DMS 273 treated with DMSO at 0.1 percent for 48 hours (cell line): ENCODE measurements at places on chromosomes 11 and 22.
A peak's percentile ranks its signal among the peaks of the same experiment; 100 is the strongest.

DNA sequence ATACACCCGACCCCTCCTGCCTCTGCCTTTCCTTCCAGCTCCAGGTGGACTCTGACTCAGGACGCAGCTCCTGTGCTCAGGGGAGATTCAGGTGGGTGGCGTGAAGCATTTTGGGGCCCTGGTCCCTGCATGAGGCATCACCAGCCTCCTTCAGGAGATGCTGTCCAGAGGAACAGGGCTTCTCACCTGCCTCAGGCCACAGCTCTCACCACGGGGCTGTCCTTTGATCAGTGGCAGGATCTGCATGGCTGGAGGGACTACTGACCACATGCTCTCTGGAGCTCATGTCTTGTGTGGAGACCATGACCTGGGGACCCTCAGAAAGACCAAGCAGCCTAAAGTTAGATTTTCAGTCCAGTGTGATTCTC lies 58.8 kb downstream of the GGTLC2 start:
- no peak for DNase-seq

- DNase-seq, result no peak
Observed at GRCh38 chr11:70002433-70002832, 75.7 kb upstream of the ANO1 start.

DNA sequence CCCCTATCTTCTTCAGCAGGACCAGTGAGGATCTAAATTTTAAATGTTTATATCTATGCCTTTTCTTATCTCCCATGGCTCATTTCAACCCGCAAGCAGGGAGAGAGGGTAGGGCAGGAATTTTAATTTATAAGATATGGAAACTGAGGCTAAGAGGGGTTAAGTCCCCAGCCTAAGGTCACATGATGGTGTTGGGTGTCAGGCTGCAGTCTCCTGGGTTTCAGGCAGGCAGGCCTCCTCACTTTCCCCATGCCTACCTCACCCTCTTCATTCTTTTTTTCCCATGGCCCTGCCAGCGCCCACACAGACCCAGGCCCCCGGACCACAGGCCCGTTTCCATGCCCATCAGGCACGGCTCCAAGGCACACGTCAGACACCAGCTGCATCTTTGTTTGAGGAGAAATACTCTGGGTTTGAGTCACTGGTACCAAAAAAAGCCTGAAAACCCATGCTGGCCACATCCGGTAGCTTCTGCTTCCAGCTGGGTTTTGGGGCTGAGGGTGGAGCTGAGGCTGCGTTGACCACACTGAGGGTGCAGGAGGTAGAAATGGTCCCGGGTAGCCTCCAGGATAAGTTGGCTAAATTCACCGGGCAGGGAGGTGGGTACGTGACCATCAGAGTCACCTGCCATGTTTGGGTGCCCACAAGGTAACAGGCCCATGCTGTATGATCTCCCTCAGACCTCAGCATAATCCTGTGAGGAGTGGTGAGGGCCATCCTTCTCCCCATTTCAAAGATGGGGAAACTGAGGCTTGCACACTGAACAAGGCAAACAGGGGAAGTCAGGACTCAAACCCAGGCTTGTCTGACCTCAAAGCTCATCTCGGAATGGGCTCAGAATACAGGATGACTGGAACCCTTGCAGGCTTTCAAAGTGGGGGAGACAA lies 7.5 kb downstream of the CRYBB1 start:
- no peak for DNase-seq

DNA sequence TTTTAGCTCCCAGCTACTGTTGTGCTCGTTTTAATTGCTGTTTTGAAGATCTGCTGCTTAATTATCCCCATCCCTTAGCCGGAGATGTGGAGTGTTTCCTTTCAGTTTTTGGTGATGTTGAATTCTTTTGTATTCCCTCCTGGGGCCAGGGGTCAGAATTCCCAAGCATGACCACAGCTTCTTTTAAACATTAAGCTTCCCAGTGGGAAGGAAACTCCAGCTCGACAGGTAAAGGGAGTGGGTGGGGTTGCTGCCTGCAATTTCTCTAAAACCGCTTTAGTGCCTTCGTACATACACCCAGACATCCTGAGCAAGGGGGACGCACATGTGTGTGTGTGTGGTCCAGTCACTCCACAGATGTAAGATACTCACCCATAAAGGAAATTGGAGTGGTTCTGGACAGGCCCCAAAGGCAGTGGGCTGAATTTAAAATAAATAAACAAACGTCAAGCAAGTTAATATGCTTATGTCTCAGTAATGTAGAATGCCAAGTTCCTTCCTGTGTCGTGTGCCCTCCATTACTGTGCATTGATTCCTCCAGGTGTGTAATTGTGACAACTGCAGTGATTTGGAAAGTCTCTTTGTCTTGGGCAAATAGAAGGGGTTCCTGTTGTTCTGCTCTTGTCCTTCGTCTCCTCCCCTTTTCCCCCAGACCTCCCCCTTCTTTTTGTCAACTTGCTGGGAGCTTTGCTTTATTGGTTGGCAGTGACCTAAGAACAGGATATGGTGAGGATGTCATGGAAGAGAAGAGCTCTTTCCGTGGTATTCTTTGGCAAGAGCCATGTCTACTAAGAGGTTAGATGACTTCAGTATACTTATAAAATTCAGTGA lies 19.2 kb upstream of the ADSL start:
- no peak for DNase-seq

DNA sequence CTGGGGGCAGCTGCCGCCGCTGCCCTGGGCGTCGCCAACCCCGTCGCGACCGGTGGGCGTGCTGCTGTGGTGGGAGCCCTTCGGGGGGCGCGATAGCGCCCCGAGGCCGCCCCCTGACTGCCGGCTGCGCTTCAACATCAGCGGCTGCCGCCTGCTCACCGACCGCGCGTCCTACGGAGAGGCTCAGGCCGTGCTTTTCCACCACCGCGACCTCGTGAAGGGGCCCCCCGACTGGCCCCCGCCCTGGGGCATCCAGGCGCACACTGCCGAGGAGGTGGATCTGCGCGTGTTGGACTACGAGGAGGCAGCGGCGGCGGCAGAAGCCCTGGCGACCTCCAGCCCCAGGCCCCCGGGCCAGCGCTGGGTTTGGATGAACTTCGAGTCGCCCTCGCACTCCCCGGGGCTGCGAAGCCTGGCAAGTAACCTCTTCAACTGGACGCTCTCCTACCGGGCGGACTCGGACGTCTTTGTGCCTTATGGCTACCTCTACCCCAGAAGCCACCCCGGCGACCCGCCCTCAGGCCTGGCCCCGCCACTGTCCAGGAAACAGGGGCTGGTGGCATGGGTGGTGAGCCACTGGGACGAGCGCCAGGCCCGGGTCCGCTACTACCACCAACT lies 1.0 kb downstream of the FUT4 start:
- DNase-seq, result no peak

DNA sequence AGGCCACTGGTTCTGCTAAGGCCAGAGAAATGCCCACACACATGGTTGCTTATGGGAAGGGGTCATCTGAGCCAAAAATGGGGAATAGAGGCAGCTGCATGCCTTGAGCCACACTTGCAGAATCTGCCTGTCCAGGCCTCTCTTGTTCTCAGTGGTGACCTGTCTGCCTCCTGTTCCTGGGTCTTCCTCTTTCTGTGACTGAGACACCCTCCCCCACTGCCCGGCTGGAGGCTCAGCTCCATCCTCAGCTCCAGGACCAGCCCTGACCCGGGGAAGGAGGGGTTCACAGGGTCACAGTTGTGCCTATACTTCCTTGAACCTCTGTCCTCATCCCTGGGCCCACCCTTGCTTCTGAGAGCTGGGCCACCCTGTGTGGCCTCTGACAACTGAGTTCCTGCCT lies 52.3 kb downstream of the CSF2RB start:
- no peak for DNase-seq

- DNase-seq, result no peak
Observed at GRCh38 chr11:68026391-68027105, 3.9 kb upstream of the NDUFS8 start.

- DNase-seq, result peak; percentile 43
Observed at GRCh38 chr11:35485656-35486322, 39.6 kb downstream of the PAMR1 start.

DNA sequence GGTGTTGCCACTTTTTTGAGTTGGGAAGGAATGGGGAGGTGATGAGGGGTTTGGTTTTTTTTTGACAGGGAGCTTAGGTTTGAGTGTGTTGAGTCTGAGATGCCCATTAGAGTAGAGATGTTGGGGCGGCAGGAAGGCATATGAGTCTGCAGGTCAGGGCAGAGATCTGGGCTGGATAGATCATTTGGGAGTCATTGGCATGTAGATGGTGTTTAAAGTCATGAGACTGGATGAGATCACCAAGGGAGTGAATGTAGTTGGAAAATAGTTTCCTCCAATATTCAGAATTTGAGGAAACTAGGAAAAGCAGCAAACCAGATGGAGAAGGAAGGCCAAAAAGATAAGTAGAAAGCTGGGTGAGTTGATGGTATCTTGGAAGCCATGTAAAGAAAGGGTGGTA lies 2.1 kb upstream of the ANAPC15 start:
- no peak for DNase-seq

DNA sequence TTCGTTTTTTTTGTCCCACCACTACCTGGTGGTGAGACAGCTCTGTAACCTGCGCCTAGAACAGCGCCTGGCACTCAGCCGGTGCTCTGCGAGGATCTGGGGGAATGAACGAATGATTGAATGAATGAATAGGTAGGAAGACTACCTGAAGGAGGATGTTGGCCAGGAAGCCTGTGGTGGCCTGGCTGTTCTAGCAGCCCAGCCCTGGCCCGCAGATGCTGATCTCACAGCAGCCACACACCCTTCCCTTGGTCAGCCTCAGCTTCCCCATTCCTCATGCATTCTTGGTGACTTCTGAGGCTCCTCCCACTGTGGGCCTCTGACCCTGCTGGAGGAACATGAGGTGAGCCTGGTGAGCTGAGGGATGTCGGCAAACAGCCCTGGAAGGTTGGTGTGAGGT lies 3.7 kb downstream of the TRPM5 start:
- no peak for DNase-seq

DNA sequence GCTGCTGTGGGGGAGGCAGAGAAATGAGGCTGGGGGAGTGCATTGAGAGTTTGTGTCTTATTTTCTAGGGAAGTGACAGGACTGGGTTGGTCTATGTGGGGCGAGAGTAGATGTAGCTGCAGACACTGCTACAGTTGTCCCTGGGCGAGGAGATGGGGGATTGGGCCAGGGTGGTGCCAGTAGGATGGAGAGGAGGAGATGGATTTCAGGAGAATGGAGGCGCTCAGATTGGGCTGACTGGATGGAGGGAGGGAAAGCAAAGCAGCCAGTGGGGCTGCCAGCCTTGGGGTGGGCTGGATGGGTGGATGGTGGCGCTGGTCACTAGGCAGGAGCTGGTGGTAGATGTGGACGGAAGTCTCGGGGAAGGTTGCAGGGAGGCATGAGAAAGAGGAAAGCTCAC lies 9.3 kb downstream of the OMP start:
- DNase-seq, result no peak

DNA sequence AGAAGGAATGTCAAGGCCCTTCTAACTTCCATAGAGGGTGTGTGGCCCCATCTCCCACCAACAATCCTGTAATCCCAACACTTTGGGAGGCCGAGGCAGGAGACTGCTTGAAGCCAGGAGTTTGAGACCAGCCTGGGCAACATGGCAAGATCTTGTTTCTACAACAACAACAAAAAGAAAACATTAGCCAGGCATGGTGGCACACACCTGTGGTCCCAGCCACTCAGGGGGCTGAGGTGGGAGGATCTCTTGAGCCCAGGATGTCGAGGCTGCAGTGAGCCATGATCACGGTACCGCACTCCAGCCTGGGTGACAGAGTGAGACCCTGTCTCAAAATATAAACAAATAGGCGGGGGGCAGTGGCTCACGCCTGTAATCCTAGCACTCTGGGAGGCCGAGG lies 16.9 kb downstream of the TSPAN32 start:
- no peak for DNase-seq

GRCh38 chr11:72568861-72569260 lies 105.4 kb downstream of the PDE2A start:
- no peak for DNase-seq

DNA sequence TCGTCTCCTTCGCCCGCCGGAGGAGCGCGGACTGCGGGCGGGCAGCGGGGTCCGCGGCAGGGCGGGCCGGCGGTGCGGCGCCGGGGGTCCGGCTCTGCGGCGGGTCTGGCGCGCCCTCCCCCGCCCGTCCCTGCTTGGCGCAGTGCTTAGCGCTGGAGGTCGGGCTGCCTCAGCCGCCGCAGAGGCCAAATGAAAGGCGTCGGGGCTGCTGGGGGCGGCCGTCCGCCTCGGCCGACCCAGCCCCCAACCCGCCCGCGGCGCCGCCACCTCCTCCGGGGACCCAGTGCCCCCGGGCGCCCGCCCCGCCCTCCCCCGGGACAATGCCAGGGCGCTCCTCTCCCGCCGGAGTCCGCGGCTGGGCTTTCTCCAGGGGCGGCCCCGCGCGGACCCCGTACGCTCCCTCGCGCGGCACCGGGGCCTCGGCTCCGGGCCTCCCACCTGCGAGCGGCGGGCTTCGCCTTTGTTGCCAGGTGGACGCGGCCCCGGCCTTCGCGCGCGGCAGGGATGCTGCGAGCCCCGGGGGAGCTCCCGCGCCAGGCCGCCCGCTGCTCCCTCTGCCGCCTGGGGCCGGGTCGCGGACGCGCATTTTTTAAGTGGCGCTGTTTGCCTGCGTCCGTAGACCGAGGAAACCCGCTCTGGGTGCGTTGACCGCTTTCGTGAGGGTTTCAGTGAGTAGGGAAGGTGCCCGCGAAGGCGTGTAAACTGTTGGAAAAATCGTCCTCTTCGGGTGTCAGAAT lies 583 bp downstream of the APLP2 start:
- DNase-seq, result no peak

DNA sequence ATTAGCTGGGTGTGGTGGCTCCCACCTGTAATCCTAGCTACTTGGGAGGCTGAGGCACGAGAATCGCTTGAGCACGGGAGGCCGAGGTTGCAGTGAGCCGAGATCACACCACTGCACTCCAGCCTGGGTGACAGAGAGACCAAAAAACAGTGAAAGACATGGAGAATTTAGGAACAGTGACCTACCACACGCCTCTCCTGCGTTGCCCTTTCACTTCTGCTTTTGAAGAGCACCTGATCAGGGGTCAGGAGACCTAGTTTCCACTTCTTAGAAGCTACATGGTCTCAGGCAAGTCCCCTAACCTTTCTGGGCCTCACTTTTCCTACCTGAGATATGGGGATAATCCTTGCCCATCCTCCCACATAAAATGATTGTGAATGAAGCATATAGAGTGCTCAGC lies 12.2 kb downstream of the SLC35C1 start:
- DNase-seq, result no peak

DNA sequence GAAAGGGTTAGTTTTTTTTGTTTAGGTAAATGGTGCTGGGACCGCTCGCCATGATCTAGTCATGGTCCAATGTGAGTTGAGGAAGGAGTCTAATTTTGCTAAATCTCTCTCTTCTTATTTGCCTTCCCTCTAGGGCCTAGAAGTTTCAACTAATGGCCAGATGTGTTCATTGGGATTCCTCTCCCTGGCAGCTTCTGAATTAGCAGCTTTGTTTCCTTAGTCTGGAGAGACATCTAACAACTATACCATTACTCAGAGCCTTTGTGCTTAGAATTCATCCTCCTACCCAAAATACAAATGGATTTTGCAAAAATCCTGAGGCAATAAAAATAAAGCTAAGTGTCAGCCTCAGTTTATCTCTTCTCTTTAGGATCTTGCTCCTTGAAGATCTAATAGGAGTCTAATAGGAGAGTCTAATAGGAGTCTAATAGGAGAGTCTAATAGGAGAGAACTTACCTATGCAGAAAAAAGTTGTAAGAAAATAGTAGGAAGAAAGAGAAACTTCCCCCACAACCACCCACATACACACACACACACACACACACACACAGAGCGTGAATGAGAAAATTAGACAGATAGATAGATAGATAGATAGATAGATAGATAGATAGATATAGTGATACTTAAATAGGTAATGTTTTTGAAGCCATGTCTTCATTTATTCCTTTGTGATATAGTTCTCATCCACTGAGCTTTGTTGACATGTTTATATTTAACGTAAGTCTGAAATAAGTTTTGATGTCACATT lies 980.5 kb upstream of the CNTN5 start:
- no peak for DNase-seq
